ENCODE measurements at places on chromosomes 13 and 19. TPM values are rescaled to one million over a fixed set of nuclear protein-coding genes. Genes with fewer than 3 reads are reported as not detected.

- no peak for DNase-seq
Observed at GRCh38 chr13:103238441-103238840, 172.2 kb upstream of the SLC10A2 start.

- DNase-seq, result no peak
Observed at GRCh38 chr13:88217372-88217771, 546.2 kb downstream of the SLITRK5 start.

DNA sequence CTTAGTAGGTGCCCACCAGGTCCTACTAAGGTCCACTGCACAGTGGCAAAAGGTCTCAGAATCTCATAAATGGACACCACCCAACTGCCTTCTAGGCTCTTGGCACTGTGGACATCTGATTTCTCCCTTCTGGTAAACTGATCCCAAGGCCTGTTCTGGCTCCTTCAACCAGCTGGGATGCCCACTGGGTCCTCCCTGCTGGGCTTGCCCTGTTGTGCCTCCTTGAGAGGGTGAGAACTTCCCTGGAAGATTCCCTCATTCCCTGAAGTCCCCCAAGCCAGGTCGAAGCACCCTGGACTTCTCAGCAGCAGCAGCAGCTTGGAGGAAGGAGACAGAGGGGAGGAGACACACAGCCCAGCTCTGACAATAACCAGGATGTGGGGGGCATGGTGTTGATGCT, 6.6 kb upstream of the ZNF492 start:
- DNase-seq, result no peak

Gene TNFAIP8L1
- total RNA-seq, result 4.8 TPM

Gene LILRB4
- total RNA-seq, result 3.3 TPM

- no peak for DNase-seq
Observed at GRCh38 chr13:98609756-98610155, 32.8 kb upstream of the STK24 start.

Gene ARHGAP35
- total RNA-seq, result 69.7 TPM

DNA sequence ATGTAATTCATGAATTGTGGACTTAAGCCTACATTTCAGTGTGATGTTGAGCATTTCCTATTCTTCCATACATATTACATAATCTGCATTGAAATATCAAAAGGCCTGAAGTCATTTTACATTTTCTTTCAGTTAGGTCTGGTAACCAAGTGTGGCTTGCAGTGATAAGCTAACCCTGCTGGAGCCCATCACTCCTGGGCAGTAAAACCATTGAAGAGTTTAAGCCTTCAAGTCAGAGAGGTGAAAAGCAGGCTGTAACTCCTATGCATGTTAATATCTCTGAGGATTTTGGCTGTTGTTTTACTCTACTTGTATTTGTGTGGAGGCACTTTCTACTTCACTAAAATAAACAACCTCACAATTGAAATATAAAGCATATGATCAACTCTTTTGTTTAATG, 248.8 kb downstream of the SLITRK5 start:
- no peak for DNase-seq

Gene ZNF85
- total RNA-seq, result 2.1 TPM

Gene PRR19
- total RNA-seq, result not detected

DNA sequence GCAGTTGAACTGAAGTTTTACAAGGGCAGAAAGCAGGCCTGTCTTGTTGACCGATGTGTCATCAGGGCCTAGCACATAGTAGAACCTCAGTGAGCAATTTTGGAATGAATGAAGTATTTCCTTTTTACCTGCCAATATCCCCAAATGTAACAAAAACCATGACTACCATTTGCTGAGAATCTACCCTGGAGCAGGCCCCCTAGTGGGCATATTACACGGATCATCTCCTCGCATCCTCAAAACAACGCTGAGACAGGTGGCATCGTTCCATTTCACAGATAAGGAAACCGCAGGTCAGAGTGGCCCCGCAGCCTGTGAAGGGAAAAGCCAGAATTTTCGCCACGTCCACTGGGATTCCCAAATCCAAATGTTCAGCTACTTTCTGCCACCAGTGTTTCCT, 77.9 kb downstream of the CACNA1A start:
- no peak for DNase-seq

Gene SLC46A3
- 18.1 TPM for total RNA-seq

DNA sequence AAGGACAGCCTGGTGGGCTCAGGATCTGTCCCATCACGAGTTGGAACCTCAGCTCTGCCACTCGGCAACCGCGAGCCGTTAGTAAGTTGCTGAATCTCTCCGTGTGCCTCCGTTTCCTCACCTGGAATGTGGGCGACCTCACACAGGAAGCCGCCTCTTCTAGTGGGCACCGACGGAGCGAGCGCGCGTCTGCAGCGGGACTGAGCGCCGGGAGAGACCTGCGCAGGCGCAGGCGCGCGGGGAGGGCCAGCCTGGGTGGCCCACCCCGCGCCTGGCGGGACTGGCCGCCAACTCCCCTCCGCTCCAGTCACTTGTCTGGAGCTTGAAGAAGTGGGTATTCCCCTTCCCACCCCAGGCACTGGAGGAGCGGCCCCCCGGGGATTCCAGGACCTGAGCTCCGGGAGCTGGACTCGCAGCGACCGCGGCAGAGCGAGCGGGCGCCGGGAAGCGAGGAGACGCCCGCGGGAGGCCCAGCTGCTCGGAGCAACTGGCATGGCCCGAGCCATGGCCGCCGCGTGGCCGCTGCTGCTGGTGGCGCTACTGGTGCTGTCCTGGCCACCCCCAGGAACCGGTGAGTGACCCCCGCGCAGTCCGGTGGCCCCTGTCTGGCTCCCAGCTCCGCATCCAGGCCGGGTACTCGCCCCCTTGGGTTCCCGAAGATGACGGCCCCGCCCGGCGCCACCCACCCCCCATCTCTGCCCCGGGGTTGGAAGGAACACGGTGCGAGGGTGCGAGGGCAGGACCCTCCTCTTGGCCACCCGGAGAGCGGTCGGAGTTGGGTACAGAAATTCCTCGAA, at the start of gene PVR:
Gene PVR (plus strand): TSS at position 306 of the 797 bp plus-strand sequence. CDS start 187 bp downstream, at position 493.
- peak; percentile 88 for DNase-seq

DNA sequence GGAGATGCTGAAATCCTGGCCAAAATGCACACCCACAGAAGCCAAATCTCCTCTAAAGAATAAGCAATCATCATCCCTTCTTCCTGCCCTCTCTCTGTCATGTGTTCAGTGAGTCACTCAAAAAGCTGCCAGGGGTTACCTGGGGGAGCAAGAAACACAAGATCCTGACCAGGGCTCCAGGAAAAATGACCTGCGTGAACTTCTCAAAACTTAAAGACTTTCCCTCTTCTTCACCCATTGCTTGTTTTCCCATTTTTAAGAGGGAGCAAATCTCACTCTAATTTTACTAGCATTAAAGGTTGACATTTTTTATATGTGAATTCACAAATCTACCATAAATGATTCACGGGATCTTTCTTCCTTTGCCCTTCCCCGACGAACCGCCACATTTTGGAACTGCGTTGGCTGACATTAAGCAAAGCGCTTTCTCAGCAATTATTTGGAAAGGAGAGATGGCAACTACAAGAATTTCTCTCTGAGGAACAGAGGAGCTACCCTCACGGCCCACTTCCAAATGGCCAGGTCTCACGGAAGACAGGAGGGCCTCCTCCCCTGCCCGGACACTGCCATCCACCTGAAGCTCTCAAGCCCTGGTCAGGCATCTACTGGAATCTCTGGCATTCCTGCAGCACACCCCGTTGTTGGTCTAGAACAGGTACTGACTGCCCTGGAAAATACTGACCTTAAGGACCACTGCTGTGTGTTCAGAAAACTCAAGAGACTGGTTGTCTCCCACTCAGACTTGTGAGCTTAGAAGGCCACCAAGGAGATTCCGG, 14.2 kb downstream of the TSHZ3 start:
- DNase-seq, result no peak

DNA sequence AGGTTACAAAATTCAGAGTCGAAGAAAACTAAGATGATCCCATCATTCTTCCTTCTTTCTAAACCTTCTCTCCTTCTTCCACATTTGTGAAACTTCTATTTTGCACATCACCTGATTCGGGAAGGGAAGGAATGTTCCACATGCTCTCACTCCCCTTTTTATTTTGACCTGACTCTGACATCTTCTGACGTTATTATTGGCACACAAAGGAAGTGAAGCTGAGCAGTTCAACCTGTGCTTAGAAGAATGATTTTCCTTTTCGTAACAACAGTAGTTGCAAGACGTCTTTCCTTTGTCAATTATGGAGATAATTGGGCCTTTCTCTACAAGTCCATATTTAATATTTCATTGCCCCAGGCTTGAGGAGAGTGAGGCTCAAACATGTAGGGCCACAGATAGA, 18.0 kb downstream of the FAM124A start:
- no peak for DNase-seq

Gene SMIM44
- total RNA-seq, result not detected

GRCh38 chr19:15641901-15642491, 1.3 kb downstream of the CYP4F3 start:
- DNase-seq, result no peak

DNA sequence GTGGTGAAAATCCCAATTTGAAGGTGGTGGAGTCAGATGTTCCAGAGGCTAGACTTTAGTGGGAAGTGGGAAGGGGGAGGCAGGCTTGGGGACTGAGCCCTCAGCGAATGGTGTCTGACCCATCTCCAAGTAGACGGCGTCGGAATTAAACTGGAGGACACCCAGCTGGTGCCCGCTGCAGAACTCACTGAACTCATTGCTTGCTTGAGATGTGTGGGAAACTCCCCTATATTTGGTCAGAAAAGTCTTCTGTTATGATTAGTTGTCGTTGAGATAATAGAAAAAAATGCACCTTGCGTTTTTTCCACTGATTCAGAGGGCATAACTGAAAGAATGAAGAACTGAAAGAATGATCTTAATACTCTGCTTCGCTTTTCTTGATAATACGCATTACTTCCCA, 871 bp upstream of the ZNF583 start:
- no peak for DNase-seq

- DNase-seq, result no peak
Observed at GRCh38 chr13:53206455-53206854, 177.8 kb downstream of the OLFM4 start.

DNA sequence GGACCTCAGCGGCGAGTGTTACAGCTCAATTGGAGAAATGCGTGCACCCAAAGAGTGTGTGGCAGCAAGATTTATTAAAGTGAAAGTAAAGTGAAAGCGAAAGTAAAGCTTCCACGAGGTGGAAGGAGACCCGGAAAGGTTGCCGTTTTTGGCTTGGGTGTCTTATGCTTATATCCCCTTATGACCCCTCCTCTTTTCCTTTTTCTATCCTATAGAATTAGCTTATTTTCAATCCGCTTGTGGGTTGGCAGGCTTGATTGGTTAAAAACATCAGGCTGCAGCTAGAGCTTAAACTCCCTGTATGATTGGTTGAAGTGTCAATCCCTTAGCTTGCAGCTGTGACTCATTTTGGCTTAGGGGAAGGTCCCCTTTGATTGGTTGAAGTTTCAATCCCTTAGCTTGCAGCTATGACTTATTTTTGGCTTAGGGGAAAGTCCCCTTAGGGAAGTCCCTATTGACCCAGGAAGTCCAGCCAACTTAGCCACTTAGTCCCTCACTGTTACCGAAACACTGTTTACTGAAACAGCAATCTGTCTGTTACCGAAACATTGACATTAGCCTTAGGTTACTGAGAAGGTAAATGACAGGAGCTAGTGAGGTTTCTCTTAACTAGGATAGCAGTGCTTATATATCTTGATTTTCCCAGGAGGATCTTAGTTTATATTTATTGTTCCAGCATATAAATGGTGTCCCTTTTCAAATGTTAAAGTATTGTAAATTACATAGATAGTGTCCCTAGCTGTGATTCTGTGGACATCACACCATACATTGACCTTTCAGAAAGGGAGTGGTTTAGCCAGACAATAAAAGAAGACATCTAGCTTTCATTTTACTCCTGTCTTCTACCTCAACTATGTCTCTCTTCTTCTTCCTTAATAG, 575.8 kb downstream of the DACH1 start:
- DNase-seq, result no peak

DNA sequence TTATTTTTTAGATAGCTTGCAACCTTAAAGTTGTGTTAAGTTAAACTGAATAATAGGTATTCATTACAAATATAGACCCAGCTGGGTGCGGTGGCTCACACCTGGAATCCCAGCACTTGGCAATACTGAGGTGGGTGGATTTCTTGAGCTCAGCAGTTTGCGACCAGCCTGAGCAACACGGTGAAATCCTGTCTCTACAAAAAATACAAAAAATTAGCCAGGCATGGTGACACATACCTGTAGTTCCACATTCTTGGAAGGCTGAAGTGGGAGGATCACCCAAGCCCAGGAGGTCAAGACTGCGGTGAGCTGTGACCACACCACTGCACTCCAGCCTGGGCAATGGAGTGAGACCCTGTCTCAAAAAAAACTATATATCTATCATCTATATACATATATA, 386.5 kb downstream of the PCDH17 start:
- DNase-seq, result no peak

GRCh38 chr19:44903216-44903601, 2.4 kb upstream of the APOE start:
- DNase-seq, result no peak

DNA sequence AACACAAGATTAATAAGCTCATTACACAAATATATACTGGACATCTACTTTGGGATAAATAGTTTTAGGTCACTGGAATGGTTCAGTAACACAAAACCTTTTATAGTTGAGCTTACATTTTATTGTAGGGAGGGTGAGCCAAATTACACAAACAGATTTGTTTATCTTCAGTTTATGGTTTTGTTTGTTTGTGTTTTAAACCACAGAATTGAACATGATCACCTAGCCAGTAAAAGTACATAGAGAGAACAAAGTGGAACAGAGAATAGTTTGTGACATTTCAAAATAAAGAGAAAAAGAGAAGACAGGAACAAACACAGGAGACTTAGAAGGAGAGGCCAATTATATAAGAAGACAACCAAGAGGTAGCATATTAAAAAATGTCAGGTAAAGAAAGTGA, 1930.2 kb upstream of the PCDH20 start:
- no peak for DNase-seq

GRCh38 chr13:71863254-71863865, 3.6 kb downstream of the DACH1 start:
- DNase-seq, result no peak

Measured in left ventricle myocardium superior (tissue), 1 donor.